NCI-H1436 treated with DMSO at 0.1 percent for 48 hours (cell line): ENCODE measurements at places on chromosomes 16 and 17.

DNA sequence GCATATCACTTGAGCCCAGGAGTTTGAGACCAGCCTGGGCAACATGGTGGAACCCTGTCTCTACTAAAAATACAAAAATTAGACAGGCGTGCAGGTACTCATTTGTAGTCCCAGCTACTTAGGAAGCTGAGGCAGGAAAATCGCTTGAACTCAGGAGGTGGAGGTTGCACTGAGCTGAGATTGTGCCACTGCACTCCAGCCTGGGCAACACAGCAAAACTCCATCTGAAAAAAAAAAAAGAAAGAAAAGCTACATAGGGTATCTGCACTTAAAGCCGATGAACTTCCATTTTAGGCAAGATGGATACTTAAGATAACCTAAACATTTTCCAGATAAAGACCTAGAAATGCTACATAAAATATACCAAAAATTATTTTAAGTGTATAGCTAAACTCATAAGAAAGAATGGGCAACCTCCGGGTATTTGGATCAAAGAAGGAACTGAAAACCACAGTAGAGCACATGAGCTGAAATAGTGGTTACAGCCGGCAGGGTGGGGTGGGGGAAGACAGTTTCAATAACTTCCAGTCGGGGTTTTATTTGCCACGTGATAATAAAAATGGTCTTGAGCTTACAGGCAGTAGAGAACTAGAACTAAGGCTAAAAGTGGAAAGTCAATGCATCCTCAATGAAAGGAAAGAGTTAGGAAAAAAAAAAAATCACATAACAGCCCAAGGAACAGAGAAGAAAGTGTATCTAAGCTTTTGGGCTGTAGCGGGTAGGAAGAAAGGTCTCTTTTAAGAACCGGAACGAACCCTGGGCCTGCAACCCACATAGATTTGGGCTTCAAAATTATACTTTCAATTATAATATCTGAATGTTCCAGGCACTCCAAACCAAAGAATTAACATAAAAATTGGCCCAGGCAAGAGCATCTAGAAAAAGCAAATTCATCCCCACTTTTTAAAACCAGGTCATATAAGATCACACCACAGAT is 53.1 kb downstream of the CFDP1 start:
- DNase-seq, result no peak

- DNase-seq, result no peak
Measured at GRCh38 chr17:81025741-81026129, 9.2 kb upstream of the BAIAP2 start.

DNA sequence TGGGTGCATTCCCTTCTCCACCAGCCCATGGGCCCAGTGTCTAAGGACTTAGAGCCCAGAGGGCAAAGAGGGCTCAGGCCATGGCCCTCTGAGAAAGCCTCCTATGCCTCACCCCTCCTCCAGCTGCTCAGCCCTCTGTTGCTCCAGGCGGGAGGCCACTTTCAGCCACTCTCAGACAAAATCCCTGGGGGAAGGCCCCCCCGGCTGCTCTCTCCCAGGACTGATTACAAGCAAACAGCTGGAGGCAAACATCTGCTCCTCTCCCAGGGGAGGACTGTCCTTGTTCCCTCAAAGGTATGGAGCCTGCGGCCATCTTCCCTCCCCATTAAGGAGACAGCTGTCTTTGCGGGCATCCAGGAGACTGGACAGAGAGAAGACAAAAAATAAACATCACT is 54.9 kb upstream of the DLX4 start:
- no peak for DNase-seq

DNA sequence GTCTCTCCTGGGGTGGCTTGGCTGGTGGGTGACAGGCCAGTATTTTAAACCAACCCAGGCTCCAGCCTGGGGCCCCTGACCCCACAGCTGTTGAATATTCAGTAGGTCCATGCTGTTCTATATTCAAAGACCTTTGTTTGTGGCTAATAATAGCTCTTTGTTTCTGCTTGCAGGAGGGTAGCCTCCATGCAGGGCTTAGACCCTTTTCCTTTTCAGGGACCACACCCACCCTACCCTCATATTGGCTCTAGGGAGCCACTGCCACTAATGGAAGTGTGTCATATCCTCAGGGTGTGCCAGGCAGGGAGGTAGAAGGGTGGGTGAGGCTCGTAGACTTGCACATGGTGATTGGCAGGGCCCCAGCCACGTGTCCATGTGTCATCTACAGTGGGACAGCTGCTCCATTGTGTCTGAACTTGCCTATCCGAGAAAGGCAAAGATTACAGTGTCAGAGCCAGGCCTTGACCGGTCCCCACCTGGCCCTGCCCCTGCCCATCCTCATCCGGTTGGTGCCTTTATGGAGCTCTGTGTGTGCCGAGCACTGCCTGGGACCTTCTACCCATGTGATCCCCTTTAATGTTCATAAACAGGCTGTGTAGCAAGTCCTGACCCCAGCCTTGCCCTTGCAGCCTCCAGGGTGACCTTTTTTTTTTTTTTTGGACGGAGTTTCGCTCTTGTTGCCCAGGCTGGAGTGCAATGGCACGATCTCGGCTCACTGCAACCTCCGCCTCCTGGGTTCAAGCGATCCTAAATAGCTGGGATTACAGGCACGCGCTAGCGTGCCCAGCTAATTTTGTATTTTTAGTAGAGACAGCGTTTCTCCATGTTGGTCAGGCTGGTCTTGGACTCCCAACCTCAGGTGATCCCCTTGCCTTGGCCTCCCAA is 22.1 kb downstream of the TMC7 start:
- no peak for DNase-seq

DNA sequence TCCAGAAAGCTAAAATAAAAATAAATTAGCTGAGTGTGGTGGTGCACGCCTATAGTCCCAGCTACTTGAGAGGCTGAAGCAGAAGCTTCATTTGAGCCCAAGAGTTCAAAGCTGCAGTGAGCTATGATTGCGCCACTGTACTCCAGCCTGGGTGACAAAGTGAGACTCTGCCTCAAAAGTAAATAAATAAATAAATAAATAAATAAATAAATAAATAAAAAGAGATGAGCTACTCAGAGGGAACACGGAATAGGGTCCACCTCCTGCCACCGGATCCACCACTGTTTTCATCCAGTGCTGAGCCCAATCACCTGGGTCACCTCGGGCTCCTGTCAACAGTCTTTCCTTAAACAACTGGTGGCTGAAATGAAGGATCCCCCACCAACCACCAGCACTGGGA is 6.7 kb upstream of the DPEP3 start:
- DNase-seq, result no peak

GRCh38 chr17:49764559-49765180 is 739 bp upstream of the FAM117A start:
- DNase-seq, result no peak

DNA sequence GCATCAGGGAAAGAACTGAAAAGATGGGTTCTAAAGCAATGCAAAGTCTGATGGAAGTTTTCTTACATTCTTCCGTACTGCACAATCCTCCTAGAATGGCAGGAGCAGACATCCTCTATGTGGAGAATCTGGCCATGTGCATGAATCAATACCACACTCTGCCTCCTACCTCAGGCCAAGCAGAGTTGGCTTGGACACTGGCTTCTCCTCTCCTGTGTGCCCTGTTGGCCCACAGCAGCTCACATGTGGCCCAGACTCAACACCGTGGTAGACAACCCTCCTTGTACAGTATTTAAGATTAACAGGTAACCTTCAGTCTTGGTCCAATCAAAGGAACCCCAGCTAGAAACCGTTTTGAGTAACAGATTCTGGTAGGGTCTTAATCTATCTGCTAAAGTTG is 101.9 kb downstream of the ZFHX3 start:
- no peak for DNase-seq

GRCh38 chr16:67917852-67918236 is 13.8 kb downstream of the CTRL start:
- DNase-seq, result no peak

DNA sequence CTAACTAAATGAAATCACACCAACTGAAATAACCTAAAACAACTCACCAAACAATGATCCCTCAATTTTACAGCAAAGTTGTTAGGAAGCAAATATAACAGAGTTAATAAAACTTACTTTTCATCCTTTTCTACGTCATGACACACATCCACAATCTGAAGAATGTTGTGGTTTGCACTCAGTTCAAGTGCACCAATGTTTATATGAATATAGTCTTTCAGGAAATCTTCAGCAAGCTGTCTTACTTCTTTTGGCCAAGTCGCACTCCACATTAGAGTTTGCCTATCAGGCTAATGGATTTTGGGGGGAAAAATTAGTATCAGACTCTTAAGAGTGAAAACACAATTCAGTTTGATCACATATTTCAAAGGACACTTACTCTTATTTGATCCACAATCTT is 3.3 kb downstream of the DDX5 start:
- no peak for DNase-seq

DNA sequence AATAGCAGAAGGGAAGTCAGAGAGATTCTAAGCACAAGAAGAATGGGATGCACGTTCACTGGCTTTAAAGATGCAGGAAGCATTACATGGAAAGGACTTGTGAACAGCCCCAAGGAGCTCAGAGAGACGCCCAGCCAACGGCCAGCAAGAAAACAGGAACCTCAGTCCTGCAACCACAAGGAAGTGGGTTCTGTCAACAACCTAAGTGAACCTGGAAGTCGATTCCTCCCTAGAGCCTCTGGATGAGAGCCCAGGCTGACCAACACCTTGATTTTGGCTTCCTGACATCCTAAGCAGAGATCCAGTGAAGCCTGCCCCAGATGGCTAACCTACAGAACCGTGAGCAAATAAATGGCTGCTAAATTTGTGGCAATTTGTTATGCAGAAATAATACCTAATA is 24.5 kb downstream of the GPR142 start:
- DNase-seq, result no peak
